ENCODE measurements at places on chromosomes 11 and 22.

DNA sequence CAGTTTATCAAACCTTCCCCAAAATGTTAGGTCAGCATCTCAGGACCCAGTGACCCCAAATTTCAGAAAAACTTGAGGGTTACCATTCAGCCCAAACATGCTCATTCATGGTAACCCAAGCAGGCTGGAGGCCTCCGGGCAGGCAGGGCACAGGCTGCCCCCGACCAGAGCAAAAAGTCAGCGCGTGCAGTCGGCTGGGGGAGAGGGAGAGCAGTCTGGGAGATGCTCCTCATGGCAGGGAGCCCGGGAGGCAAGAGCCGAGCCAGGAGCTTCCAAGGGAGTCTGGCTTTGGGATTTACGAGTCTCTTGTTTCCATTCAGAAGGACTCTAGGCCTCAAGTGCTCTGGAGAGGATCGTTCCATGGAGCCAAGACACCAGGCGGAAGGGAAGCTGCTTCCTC lies 45.7 kb downstream of the RPUSD4 start:
- DNase-seq = no peak

GRCh38 chr11:96207459-96208449 lies 135.2 kb downstream of the MAML2 start:
- DNase-seq = peak; percentile 58

GRCh38 chr11:105693075-105693759 lies 83.3 kb downstream of the GRIA4 start:
- no peak for DNase-seq

GRCh38 chr22:28791841-28792490 lies 8.4 kb downstream of the XBP1 start:
- DNase-seq = no peak

DNA sequence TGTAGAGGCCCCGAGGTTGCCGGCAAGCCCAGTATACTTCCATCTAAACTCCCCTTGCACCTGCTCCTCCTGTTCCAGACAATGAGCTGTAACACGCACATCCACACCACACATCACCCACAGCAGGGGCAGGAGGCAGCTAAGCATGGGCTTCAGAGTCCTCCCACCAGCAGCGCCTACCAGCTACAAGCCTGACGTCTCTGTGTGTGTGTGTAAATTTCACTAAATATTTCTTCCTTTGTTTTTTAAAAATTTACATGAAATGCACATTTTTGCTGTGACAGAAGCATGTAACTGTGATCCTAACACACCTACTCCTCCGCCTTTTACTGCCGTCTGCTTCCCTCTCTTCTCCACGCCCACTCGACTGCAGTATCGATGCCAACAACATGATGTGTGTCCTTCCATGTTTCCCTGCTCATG lies 29.4 kb upstream of the PACSIN2 start:
- no peak for DNase-seq

DNA sequence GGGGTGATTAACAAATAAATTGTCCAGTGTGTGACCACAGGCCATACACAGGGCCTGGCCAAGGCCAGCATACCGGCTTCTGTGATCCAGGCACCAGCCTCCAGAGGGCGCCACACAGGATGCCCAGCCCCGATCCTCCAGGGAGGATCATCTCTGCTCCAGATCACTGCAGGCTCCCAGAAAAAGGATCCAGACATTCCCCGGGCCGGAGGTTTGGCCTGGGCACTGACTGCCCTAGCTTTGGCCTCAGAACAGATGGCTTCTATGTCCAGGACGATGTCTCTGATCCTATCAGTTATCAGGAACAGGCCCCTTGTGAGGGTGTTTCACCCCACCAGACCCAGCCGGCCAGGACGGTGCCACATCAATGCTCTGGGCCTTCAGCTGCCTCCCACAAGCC lies 74.5 kb upstream of the LMO1 start:
- DNase-seq = no peak

DNA sequence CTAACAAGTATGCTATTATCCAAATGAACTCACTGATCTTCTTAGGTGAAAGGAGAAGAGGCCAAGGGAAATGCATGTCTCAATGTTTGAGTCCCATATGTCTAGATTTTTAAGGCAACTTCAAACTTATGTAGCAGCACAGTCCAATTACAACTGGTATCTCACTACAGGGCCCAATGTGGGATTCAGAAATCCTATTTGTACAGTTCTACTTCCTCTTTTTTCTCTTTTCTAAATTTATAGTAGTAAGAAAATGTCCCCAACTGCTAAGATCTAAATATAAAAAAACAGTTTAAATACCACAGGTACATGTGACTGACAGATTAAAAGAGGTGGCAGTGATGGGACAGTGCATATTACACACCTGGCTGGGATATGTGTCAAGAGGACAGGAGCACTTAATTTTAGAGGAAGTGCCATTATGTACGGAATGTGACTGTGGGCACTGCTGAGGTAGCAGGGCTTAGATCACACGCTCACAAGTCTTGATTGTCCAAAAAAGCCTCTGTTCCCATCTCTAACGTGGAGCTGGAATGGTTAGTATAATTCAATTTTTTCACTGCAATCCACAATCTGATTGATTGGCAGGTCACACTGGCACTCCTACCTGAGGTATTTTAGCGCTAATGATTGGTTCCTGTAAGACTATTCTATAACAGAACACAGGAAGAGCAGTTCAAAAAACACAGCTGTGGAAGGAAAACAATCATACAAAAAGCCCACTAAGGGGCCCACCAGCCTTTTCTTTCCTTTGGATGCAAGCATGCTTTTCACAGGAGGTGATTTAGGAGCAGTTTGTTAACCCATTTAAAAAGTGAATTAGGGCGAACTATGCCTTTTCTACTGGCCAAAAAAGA lies 34.6 kb downstream of the APOL5 start:
- no peak for DNase-seq

- no peak for DNase-seq
Measured at GRCh38 chr11:32297611-32298011, 137.7 kb downstream of the WT1 start.

GRCh38 chr22:46575911-46576555 lies 38.6 kb upstream of the CELSR1 start:
- no peak for DNase-seq

DNA sequence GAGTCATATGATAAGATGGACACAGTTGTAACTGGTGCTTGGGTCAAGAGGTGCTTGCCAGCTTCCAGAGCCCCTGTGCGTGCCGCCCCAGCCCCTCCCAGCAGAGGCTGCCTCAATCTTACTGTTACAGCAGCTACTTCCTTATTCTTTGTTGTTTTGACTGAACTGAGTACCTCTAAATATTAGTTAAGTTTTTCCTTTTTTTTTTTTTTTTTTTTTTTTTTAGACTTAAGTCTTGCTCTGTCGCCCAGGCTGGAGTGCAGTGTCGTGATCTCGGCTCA lies 8.8 kb downstream of the ZBED4 start:
- no peak for DNase-seq

DNA sequence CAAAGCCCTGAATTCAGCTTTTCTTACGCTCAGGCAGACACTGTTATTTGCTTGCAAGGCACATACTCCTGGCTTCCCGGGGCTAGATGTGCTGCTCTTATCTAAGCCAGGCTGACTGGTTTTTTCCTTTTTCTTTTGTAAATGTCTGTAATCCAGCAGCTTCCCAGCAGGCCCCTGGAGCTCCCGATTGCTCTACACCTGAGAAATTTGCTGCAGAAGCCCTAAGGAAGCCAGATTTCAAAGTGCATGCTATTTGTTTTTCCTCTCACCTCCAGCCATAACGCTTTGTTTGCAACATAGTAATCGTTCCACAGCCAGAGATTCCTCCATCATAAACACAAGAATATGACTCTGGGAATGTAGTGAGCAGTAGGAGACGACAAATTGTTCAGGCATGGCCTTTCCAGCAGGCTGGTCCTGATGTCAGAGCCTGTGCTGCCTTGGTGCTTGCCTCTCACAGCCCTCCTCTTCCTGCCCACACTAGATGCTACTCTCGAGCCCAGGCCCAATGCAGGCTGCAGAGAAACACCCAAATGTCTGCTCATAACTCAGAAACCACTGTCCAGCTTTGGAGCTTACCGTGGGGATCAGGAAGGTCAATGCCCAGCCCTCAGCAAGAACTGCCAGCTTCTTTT lies 54.7 kb upstream of the SLC6A5 start:
- no peak for DNase-seq

DNA sequence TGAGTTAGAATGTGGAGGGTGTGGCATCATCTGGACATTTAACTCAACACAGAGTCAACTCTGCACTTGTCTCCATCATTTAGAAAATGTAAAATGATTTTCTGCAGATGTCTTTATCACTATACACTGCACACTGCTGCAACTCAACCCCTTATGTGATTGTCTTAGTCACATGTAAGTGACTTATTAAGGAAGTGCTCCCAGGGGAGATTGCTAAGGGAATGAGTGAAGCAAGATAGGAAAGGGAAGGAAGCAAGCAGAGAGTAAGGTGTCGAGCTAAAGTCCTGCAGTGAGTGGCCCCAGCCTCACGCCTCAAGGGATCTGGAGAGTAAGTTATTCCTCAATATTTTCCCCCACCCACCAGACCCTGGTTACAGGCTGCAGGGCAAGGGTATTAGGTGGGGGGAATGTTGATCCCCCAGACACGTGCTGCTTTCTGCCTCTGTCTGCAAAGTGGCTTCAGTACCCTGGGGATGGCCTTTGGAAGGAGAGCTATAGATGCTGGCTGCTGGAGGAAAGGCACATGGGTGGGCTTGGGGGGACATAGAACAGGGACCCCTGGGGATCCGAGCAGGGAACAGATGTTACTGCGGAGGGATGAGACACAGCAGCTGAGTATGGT lies 7.2 kb upstream of the CBX6 start:
- no peak for DNase-seq

- no peak for DNase-seq
Measured at GRCh38 chr22:24875862-24876506, 70.0 kb downstream of the SGSM1 start.

DNA sequence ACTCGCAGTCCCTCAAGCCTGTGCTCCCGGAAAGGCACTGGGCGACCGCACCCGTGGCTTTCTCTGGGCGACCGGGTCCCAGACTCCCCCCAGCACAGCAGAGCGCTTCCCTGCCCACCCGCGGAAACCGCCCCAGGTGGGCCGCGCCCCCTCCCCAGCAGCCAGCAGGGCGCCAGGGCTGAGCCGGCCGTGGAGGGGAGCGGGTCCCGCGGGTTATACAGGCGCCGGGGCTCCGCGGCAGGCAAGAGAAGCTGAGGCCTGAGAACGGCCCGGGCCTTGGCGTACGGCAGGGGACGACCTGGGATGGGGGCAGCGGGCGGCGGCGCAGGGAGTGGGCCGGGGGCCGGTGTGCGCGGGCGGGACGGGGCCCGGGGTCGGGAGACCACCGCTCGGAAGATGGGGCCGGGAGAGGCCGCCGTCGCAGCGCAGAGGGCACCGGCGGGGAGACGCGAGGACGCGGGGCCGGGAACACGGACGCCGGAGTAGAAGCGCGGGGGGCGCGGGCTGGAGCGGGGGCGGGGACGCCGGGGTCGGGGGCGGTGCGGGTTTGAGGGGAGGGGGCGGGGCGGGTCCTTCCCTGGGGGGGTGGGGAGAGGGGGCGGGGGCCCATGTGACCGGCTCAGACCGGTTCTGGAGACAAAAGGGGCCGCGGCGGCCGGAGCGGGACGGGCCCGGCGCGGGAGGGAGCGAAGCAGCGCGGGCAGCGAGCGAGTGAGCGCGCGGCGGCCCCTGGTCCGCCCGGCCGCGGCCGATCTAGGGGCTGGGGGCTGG lies at the start of gene MDK:
Gene MDK, plus strand, starts transcription at position 622 of the 771 bp plus-strand sequence. CDS start 389 bp downstream, outside the sequence.
- DNase-seq = no peak

GRCh38 chr11:66744485-66745355 lies 15.7 kb upstream of the SPTBN2 start:
- peak; percentile 88 for DNase-seq

GRCh38 chr11:44999068-44999467 lies 48.4 kb upstream of the TP53I11 start:
- DNase-seq = no peak

GRCh38 chr11:86046116-86046515 lies 22.8 kb downstream of the PICALM start:
- no peak for DNase-seq

- DNase-seq = no peak
Measured at GRCh38 chr11:112163875-112164685, at the start of gene IL18. Gene IL18, minus strand, starts transcription at chr11:112164094. Its CDS starts 9,041 bp downstream, at chr11:112155053.

GRCh38 chr11:102157219-102157618 lies 47.0 kb downstream of the YAP1 start:
- no peak for DNase-seq

GRCh38 chr22:37027556-37027955 lies 8.0 kb downstream of the MPST start:
- no peak for DNase-seq

DNA sequence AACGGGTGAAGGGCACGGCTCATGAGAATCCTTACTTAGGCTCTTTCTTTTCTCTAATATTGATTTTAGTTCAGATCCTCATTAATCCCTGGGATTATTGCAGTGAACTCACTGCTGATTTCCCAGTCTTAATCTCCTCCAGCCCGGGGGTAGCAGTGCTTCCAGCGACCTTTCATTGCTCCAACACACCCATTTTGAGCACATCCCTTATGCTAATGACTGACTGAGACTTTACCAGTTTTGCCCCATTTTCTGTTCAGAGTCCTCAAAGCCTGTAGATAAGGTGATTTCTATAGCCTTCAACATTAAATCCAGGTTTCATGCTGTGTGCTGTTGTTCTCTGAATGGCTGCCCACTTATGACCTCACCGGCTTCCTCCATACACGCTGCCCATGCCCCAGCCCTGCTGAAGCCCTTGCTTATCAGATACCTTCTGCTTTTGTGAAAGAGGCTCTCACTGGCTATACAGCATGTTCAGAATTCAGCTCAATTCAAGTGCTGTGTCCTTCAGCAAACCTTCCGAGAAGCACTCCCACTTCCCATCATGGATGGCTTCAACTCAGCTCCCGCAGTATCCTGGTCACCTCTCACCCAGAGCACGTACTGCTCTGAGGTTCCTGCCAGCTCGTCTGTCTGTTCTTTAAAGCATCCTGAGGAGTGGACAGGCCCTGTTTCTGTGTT lies 49.0 kb downstream of the PPFIA1 start:
- DNase-seq = no peak

DNA sequence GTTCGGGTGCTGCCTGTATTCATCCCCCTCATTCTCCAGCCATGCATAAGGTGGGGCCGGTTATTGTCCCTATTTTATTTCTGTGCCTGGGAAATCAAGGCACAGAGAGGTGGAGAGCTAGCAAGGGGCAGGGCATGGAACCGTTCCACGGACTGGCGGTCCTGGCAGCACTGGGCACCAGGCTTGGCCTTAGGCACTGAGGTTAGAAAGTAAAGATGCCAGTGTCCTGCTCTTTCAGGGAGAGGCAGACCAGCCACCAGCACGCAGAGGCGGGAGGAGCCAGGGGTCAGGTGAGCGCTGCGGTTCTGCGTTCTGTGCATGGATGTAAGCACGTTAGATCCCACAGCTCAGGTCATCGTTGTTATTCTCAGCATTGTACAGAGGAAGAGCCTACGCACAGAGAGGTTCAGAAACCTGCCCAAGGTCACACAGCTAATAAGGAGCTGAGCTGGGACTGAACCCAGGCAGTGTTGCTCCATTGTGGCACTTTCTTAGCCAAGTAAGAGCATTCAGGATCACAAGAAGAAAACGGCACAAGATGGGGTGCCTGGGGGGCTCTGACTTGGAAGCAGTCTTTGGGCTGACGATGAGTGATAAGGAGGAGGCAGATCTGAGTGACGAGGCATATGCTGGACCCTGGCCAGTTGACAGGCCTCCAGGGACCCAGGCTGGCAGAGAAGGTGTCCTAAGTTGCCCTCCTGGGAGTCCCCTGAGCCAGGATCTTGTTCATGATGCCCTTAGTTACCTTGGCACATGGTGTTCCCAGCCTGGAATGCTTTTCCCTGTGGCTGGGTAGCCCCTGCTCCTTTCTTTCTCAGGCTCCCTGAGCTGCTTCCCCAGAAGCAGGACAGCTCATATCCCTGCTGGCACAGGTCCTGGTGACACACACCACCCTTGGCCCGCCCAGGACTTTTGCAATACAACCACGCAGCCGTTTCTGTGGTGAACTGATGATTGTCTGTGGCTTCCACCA lies 41.1 kb downstream of the OSBPL5 start:
- no peak for DNase-seq

- DNase-seq = peak; percentile 51
Measured at GRCh38 chr11:35122308-35122707, 16.7 kb upstream of the CD44 start.

Measured in CD4-positive, alpha-beta T cell treated with Interleukin-6 at 100 ng/mL for 8 hours (primary cell).